ENCODE measurements at places on chromosomes 1 and 21. TPM values are rescaled to one million over a fixed set of nuclear protein-coding genes. Genes with fewer than 3 reads are reported as not detected.

DNA sequence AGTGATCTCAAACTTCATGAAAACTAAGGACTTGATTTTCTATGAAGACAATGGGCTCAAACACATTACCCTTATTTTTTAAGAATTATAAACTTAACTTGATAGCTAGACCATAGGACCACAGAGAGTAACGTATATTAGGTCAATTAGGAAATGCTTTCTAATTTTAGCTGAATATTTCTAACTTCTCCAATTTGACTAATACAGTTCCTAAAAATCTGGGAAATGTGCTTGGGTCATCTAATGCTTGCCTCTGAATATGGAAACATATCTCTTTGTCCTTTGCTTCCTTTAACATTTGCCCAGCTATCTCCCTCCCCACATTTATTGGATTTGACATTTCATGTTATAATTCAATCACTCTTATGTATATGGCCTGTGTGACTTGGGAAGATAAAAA is 141.4 kb downstream of the LHX8 start:
- DNase-seq: no peak

Gene C1orf141
- not detected for total RNA-seq

Gene CFHR3
- not detected for total RNA-seq

GRCh38 chr1:85283475-85284199 is 7.2 kb upstream of the BCL10 start:
- no peak for DNase-seq

GRCh38 chr1:204971517-204972336 is 71.3 kb upstream of the CNTN2 start:
- no peak for DNase-seq

DNA sequence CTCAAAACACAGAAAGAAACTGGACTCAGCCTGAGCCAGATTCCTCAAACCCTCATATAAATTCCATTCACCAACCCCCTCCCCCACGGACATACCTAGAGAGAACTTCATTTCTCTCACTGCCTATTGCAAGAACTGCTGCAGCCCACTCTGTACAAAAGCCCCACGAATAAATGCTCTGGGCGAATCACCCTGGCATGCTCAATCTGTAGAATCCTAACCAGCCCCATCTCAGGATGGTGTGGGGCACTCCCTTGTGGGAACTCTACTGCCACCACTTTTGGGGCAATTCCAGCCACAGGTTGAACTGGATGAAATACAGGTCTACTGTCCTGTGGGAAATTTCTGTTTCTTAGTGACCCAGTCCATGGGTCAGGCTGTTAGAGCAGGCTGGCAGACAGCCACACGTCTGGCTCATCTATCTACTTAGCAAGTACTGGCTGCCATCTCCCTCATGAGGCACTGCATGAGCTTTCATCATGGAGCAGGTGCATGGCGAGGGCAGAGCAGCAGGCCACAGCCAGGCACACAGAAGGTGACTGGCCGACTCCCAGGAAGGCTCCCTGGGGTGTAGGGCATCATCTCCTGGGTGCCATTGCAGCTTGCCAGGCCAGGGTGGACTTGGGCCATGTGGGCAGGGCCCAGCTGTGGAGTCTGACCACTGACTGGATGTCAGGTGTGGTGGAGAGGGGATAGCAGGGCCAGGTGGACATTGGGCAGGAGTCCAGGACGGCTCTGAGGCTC is 1.6 kb upstream of the C1orf35 start:
- no peak for DNase-seq

Gene TLCD4
- 0.53 TPM for total RNA-seq

- DNase-seq: no peak
Measured at GRCh38 chr1:160801836-160802580, 6.0 kb downstream of the LY9 start.

- DNase-seq: no peak
Measured at GRCh38 chr1:189351960-189352359, 1125.7 kb downstream of the BRINP3 start.

DNA sequence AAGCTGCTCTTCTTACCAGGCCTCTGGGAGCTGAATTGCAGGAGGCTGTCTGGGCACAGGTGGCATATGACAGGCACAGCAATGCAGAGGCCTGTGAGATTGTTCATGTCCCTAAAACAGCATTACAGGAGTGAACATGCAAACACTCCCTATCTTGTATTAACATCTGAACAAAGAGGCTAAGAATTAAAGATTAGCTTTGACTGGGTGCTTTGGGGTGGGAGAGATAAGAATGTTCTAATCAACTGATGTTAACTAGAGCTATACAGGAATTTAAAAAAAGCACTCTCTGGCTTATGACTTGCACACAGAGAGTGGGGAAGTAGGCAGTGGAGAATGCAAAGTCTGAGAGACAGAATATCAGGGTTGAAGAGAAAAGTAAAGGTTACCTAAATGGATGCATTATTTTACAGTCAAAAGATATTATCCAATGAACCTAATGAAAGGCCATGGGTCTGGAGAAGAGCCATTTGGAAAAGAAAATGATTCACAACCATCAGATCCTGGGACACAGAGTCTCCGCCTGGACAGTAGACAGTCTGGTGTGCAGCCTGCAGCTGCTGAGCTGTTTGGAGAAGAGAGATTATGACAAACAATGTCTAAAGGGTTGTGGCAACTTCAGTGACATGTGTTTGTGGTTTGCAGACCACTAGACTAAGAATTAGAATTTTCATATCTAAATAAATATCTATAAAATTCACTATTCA is 20.2 kb downstream of the DPT start:
- no peak for DNase-seq

Gene ADIPOR1
- total RNA-seq: 101 TPM

DNA sequence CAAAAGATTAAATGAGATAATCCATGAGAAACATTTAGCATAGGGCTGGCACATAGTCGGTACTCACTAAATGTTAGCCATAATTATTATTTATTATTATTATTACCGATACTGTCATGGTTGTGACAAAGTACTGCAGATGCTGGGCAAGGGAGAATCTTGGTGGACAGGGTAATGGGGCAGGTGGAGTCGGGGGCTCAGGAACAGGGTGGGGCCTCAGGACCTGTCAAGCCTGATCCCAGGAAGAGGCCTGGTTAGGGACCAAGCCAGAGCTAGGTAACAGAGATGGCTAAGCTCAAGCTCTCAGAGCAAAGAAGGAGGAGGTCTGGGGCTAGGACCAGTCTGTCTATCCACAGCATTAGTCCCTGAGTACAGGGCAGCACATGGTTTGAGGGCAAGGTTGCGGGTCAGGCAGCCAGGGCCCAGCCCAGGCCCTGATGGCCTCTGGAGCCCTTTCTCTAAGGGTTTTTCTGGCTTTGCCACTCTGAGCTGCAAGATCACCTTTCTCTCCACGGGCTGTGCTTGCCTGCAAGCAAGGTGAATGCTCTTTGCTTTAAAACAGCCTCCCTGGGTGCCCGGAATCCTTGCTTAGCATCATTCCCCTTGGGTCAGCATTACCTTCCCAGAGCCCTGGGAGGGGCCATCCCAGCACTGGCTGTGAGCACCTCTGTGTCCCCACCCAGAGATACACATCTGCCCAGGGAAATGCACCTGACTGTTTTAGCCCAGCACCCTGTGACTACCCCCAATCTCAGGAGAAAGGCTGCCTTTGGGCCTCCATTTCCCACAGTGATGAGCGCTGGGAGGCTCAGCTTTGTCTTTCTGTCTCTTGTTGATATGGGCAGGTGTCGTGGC is 572.0 kb downstream of the PTPRU start:
- no peak for DNase-seq

Gene DNAI4
- total RNA-seq: not detected

- no peak for DNase-seq
Measured at GRCh38 chr1:93995837-93996536, 86.8 kb upstream of the GCLM start.

DNA sequence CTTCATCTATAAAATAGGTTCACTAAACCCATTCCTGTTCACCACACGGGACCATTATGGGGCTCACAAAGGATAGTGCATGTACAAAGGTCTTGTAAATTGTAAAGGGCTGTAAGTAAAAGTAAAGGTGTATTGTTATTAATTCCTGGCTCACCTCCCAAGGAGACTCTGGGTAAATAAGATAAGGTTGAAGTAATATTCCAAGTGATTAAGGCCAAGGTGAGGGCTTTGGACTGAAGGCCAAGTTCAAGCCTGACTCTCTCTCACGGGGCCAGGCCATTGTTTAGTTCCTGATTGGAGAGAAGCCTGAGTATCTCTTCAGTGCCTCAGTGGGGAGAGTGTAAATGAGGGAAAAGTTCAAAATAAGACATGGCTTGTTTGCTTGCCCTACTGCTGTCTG is 19.5 kb upstream of the ZFYVE9 start:
- no peak for DNase-seq

- no peak for DNase-seq
Measured at GRCh38 chr1:176989023-176989422, 175.5 kb downstream of the ASTN1 start.

- no peak for DNase-seq
Measured at GRCh38 chr21:17925899-17926298, 106.7 kb upstream of the C21orf91 start.

- DNase-seq: no peak
Measured at GRCh38 chr21:38032082-38032801, 116.0 kb upstream of the KCNJ6 start.

DNA sequence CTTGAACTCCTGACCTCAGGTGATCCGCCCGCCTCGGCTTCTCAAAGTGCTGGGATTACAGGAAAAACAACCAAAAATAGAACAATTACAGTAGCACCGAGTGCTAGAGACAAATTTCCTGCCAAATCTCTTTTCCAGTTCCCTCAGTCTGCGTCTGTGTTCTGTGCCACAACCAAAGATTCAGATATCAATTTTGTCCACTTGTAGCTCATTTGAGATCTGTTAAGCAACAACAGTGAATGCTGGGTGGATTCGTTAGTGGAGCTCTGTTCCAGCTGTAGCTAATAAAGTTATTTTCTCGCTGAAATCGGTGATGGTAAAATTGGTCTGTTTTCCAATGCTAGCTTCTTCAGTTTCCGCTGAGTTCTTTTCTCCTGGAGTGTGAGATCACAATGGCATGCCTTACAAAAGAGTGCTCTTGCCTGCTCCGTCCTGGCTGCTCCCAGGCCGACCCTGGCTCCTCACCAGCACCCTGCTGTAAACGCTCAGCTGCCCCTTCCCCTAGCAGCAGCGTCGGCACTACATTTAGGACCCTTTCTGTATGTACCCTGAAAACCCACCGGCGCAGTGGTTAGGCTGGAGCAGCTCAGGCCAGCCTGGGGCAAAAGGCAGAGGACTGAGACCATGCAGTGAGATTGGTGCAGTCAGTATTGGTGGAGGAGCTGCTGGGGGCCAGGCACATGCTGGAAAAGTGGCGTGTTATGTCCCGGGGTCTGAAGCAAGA is 395.4 kb downstream of the KIF26B start:
- no peak for DNase-seq

DNA sequence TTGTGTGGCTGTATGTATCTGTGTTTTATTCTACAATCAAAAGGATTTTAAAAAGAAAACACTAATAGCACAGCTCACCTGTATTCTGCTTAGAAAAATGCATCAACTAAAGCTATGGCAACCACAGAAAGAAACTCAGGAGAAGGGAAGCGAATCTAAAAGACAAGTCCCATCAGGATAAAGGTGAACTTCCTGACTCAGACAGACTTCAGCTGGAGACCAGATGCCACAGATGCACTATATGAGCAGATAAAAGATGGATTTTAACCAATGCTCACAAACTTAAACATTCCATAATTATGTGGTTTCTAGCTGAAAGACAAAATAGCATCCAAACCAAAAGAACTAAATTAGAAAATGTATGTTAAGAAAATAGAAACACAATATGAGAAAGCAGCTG is 231.0 kb downstream of the RERE start:
- DNase-seq: no peak

GRCh38 chr1:36621531-36621930 is 138.8 kb upstream of the CSF3R start:
- no peak for DNase-seq

- no peak for DNase-seq
Measured at GRCh38 chr1:219099307-219099706, 74.4 kb upstream of the LYPLAL1 start.

- no peak for DNase-seq
Measured at GRCh38 chr1:165857046-165857801, 29.8 kb downstream of the UCK2 start.

DNA sequence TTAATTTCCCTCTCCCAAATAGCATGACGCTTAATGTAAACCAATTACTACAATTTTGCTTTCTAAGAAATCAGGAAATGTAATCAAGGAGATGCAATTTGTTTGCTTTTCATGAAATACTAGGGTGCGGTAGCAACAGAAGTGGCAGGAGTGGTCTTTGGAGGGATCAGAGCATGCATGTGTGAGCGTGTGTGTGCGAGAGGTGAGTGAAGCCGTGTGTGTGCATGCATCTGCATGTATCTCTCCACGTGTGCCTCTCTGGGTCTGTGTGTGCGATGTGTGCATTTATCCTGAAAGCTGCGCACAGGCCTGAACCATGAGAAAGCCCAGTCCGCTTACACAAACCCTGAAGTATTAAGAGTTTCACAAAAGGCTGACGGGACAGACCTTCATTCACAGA is 249.8 kb upstream of the C1orf174 start:
- no peak for DNase-seq

DNA sequence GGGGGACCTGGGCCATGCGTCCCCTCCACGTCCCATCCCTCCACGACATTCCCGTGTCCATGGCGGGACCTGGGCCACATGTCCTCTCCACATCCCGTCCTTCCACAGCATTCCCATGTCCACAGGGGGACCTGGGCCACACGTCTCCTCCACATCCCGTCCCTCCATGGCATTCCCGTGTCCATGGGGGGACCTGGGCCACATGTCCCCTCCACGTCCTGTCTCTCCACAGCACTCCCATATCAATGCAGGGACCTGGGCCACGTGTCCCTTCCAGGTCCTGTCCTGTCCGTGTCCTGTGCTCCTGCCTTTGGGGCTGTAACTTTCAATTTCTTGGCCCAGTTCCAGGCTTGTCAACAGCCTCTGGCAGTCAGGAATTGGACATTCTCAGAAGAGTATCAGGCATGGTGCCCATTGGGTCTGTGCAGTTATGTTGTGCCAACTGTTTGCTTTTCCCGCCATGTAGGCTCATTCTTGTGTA is 47.1 kb downstream of the WNT9A start:
- DNase-seq: no peak

- no peak for DNase-seq
Measured at GRCh38 chr1:168653567-168653966, 75.4 kb downstream of the DPT start.

- DNase-seq: no peak
Measured at GRCh38 chr1:53981220-53981619, 35.1 kb downstream of the LRRC42 start.

Gene CHIT1
- total RNA-seq: not detected

Gene TMCC2
- total RNA-seq: 1.9 TPM

Gene CYP2J2
- 5.5 TPM for total RNA-seq

Gene TMPRSS2
- total RNA-seq: 50.5 TPM

Gene STYXL2
- not detected for total RNA-seq

- DNase-seq: no peak
Measured at GRCh38 chr21:46000731-46001641, 19.4 kb downstream of the COL6A1 start.

GRCh38 chr21:40803101-40803500 is 43.9 kb downstream of the DSCAM start:
- no peak for DNase-seq

GRCh38 chr1:176826265-176826664 is 338.2 kb downstream of the ASTN1 start:
- no peak for DNase-seq

Gene TMEM269
- total RNA-seq: not detected
